Karpas-422 (cell line): ENCODE measurements at places on chromosomes 11 and 22.

- no peak for DNase-seq
Observed at GRCh38 chr22:29720811-29721323, 1.1 kb downstream of the CABP7 start.

DNA sequence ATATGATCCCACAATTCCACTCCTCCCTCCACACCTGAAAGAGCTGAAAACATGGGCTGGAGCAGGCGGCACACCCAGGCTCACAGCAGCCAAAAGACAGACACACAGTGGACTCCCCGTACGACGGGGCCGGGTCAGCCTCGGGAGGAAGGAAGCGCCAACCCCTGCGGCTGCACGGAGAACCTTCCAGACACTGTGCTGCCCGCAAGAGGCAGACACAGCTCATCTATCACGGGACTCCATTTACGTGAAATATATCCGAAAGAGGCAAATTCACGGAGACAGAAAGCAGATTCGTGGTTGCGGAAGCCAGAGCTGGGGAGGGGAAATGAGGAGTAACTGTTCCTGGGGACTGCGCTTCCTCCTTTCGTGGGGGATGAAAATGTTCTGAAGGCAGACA is 165.0 kb downstream of the BRD1 start:
- DNase-seq: no peak

DNA sequence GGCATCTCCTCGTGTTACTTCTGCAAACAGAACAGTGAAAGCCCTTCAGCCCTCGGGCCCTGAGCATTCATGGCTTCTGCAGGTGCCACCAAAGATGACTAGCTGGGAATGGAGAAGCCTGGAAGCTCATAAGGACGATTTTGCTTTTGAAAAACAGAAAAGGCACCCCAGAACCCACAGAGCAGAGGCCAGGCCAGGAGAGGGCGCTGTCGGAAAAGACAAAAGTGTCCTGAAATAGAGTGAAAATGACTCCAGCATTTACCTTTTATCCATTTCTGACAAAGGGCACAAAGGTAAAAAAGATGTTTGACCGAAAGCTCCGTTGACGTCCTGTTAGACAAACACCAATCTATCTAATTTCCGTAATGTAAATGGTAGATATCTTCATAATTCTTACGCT is 37.6 kb downstream of the ZNF195 start:
- DNase-seq: peak; percentile 93

DNA sequence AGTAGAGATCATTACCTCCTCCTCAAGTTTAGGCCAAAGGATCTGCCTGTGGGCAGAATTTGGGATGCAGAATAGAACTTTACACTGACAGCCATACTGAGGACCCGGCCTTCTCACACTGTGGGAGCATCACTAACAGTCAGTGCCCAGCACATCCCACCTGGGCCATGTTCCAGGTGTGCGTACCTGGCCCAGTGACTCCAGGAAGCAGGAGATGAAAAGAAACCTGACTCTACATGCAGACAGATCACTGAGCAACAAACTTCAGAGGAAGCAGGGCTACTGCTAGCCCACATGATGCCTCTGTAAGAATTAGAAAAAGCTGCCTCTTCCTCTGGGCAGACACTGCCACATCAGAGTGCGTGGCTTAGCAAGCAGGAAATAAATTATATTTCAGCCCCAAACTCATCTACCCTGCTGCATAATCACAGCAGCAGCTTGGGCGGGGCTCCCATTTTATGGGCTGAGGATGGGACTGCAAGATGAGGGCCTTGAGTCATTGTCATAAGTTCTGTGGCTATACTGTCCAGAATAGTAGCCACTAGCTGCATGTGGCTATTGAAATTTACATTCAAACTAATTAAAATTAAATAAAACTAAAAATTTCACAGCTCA is 6.0 kb upstream of the LMO2 start:
- DNase-seq: no peak

DNA sequence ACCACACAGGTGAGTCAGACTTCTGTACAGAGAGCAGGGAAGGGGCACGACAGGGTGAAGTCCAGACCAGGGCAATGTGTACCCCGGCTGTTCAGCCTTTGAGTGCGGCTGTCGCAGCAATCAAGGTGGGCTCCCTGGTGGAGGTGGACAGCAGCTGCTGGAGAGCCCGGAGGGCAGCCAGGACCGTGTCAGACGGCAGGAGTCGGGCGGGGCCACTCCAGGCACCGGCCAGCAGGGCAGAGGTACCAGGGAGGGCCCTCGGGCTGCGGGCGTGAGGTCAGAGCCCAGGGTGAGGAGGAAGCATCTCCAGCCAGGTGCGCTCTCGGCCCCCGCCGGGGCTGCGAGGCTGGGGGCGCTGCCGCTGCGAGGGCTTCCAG is 802 bp upstream of the PIM3 start:
- no peak for DNase-seq

GRCh38 chr11:131686836-131687235 is 316.4 kb downstream of the NTM start:
- no peak for DNase-seq

DNA sequence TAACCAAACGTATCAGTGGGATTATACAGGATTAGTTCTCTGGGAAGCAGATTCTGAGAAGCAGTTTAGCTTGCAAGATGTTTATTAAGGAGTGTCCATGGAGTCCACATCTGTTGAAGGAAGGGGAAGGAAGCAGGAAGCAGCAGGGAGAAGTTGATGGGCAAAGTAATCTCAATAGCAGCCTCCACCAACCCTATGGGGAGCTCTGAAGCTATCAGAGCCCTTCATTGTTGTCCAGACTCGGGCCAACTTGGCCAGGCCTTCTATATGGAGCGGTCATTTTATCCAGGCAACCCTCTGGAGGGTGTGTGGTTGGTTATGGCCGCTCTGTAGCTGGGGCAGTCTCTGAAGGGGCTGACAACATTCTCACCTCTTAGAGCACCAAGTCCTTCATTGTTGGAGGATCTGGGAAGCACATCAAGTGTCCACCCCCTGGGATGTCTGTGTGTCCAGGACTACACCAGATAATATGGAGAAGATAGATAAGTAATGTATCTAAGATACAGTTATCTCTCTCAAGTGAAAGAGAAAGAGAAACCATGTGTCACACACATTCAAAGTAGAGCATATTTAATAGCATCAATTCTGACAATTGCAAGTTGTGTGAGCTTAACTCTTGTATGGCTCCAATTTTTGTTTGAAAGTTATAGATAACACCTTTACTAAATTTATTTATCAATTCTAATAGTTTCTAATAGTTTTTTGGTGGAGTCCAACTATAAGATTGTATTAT is 101.7 kb upstream of the TRIM77 start:
- DNase-seq: no peak

DNA sequence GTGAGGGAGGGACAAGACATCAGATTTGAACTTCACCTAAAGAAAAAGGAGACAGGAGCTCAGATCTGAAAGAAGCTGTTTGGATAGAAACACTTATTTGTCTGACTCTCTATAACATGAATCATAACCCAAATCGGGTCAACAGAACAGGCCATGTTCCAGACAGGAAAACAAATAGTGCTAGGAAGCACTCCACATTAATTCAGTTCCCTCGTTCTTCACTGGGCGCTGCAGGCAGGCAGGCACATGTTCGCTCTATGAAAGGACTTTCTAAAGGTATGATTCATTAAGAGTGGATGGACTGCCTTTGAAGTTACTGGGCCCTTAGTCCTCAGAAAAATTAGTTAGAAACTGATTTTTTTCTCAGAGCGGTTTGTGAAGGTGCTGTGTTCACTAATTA is 137.5 kb upstream of the TRPC6 start:
- no peak for DNase-seq

DNA sequence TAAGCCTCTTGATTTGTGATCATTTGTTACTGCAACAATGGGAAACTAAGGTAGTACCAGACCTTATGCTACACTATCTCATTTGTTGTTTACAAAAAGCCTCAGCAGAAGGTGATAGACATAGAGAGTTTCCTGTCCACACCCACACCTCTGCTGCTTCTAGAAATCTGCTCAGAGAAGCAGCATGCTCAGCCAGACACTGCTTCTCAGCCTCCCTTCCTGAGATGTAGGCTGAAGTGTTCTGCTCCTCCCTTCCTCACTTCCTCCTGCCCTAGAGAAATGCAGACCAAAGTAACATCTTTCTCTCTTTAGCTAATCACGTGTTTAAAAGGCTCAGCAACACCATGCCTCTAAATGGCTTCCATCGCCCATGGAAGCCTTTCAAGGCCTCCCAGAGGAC is 88.4 kb downstream of the SLC1A2 start:
- no peak for DNase-seq

DNA sequence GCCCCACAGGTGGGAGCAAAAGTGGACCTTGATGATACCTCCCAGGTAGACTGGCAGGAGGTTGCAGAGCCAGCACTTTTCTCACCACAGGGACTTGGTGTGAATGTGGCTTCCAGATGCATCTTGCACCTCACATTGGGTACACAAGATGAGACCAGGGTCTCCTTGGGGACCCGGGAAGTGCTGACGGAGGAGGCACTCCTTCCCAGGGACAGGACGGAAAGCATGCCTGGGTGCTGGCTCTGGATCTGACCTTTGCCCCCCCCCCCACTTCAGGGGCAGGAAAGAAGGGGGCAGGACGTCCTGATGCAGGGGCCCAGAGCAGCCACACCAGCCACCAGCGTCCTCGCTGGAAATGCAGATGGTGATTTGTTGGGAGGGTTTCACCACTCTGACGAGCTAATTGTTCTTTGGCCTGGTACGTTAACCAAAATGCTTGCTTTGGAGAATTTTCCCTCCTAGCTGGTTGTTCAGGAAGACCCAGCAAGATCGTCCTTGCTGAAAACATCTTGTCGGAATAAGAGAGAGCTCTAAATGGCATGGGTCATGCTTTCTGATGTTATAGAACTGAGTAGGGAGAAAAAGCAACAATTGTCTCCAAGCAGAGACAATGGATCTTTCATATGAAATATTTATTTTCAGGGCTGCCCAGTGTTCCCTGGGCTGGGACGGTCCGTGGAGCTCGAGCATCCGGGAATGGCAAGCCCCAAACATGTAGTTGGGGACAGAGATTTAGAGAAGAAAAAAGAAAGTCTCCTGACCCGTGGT is 74.4 kb upstream of the PPARA start:
- DNase-seq: no peak
